GM04504 (cell line): ENCODE measurements at places on chromosomes 1 and 21.

DNA sequence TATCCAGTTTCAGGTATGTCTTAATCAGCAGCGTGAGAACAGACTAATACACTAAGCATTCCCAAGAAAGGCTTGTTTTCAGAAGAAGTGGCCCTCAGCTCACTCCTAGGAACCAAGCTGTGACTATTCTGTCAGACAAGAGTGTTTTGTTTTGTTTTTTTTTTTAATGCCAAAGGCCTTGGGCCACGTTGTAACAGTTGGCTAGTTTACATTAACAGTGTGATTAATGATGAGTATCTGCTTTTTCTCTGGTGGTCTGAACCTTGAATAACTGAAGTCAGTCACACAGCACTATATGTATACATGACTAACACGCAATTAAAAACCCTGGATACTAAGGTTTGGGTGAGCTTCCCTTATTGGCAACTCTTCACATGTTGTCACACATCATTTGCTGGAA, 21.9 kb downstream of the DPYD start:
- DNase-seq: no peak

DNA sequence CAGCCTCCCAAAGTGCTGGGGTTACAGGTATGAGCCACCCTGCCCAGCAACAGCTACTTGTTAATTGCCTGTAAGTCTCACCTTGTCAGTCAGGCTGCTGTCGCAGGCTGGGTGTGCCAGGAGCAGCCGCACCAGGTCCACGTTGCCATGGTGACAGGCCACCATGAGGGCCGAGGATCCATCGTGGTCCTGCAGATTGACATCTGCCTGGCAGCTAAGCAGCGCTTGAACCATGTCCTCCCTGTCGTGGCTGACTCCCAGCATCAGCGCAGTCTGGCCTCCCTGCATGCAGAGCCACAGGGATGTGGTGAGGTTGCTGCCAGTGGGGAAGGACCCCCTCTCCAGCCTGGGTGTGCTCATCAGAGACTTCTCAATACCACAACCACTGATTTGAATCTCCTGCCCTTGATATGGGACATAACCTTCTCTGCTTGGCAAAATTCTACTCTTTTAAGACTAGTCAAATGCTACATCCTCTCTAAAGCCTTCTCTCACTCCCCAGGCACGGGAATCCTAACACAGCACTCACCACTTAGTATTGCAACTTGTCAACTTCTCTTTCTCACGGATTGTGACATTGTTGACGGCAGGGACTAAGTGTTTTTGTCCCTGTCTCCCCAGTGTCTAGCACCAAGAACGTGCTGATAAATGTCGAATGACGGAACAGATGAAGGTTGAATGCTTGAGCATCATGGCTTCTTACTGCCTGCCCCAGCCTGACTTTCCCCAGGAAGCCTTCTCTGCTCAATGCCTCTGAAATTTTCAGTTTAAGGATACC, 52.9 kb downstream of the L1TD1 start:
- no peak for DNase-seq

- DNase-seq: no peak
Measured at GRCh38 chr1:66580081-66580480, 46.1 kb downstream of the SGIP1 start.

DNA sequence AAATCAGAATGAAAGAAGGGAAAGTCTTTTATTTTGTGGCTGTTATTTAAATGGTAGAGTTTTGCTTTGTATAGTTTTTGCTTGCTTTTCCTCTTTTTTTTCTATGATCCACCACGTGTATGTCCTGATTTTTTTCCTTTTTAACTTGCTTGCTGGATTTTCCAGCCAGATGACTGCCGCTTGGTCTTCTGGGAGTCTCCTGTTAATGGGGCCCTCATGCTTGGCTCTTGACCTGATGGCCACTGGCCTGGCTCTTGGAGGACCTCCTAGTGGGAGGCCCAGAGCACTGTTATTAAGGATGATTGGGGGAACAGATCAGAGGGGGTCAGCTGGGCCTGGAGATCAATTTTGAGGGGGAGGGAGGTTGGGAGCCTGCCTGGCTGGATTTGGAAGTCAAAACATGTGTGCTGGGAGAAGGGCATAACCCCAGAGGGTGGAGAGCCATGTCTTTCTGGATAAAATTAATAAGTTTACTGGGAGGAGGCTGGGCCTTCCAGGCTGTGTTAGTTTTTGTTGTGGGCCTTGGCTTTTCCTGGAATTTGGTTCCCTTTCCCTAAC, 1.2 kb downstream of the FGGY start:
- DNase-seq: no peak

DNA sequence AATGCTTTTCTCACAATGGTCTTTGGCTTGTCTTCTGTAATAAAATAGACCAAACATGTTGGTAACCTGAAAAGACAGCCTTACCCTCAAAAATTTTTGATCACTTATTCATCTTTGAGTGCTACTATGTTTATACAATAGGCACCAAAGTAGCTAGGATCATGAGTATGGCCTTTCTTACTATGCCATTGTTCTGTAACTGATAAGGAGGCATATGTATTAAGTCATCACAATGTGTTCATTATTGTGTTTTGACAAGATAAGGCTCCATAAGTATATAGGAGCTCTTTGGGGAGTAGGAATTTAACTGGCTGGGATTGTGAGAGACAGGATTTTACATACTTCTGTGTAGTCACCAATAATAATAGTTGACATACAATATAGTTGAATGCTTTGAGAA, 675 bp downstream of the TMCO2 start:
- no peak for DNase-seq

- DNase-seq: no peak
Measured at GRCh38 chr1:111736548-111737215, 2.5 kb downstream of the INKA2 start.

GRCh38 chr1:115332813-115333608, 5.0 kb downstream of the NGF start:
- DNase-seq: peak; percentile 85
